Stimulated activated CD8-positive, alpha-beta memory T cell treated with anti-CD3 and anti-CD28 coated beads, Interleukin-4, amount 100 ng/mL, for 24 hours (primary cell): ENCODE measurements at places on chromosomes 1 and 21.

DNA sequence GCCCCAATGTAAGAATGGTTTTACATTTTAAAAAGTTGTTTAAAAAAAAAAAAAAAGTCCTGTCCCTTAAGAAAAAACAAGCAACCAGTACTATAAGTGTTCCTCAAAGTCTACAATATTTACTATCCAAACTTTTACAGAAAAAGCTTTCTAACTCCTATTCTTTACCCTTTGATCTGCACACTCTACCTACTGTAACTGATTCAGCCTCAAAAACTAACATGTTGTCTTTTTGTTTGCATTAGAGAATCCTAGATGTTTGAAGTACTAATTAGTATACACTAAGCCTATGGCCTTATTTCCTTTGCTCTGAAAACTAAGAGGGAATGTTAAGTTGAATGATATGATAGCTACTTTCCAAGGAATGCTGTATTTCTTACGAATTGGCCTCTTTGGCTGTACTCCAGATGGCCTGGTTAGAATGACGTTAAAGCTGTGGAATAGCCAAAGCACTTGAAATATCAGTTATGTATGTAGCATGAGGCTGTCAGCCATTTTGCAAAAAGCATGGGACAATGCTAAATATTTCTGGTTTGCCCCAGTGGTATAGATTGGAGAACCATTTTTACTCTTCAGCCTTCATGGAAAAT lies 234.8 kb downstream of the GPR52 start:
- DNase-seq: no peak

DNA sequence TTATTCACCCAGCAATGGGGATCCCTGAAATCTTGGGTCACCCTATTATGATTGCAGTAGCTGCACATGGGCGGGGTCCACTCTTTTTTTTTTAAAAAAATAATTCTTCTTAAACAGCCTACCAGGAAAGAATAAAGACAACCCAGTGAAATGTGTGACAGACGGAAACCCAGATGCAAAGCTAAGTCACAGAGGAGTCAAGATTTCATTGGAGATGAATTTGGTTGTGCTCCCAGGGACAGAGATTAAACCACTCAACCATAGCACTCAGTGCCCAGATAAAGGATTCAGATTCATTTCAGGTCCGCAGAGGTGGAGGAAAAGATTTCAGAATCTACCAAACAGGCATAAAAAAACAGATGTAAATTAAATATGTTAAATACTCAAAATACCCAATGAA lies 583.5 kb upstream of the ZP4 start:
- no peak for DNase-seq

GRCh38 chr1:230937371-230937770 lies 41.3 kb downstream of the TTC13 start:
- no peak for DNase-seq

DNA sequence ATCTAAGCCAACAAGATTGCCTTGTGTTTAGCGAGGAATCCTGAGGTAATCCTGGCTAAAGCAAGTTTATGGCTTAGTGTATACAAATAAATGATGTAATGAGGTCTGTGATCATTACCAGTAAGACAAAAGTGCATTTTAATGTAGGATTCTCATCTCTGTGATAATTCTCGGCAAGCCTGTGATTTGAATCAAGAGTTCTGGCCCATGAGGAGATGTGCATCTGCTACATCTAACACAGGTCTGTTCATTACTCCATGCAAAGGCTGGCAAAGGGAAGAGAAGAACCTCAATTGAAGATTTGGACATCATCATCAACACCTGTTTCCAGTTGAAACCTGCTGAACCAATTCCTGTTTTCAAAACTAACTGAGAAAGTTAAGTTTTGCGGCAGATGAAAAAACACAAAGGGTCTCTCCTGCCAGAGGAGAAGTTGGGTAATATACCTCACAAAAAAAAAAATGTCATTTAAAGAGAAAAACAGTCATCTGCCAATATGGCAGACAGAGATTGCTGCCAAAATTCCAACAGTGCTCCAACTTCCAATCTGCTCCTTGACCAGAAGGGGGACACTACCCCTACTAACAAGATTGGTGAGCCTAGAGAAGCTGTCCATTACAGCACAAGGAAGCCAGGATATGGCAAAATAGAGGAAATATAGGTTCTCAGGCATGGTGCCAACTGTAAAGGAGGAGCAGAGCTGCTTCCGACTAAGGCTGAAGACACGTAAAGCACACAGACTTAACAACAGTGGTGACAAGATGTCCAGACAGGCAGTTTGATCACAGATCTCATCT lies 453.7 kb downstream of the TTLL7 start:
- DNase-seq: no peak

DNA sequence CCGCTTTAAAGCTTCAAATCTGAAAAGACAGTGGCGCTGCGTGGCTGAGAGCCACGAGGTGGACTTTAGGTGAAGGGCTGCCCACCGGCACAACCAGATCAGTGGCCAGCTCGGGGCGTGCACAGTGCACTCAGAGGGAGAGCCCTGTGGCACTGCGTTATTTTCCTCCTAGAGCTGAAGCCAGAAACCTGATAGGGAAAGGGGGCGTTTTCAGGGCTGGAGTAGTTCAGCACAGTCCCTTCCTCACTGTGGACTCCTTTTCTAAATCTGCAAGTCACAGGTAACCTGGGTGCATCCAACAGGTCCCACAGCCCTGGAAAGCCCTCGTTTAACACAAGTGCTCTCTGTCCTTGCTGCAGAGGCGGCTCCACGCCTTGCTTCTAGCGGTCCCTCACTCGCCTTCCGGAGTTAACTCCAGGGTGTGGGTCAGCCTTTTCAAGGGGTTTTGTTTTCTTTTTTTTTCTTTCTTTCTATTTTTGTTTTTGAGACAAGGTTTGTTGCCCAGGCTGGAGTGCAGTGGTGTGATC lies 81.2 kb downstream of the GALNT2 start:
- DNase-seq: no peak

DNA sequence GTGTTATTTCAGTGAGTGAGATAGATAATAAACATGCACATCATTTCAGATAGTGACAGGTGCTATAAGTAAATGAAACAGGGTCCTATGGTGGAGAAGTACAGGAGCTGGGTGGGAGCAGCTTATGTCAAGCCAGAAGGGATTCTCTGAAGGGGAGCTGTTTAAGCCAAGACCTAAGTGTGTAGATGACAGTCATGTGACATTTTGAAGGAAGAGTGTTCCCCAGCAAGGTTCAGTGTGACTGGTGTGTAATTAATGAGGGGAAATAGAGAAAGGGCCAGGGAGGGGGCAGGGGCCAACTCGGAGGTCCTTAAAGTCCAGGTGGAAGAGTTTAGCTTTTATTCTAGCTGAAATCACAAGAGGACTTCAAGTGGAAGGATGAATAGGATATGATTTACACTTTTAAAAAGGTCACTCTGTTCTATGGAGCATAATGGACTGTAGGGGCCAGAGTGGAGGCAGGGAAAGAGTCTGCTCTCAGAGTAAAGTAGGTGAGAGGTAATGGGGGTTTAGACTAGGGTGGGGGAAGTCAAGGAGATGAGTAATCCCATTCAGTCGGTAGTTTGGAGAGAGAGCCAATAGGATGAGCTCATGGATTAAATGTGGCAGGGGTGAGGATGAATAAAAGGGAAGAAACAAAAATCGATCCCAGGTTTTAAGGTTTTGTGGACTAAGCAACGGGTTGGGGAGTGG lies 243.1 kb downstream of the CACNA1E start:
- DNase-seq: no peak

GRCh38 chr1:239987103-239987745 lies 104.5 kb upstream of the FMN2 start:
- DNase-seq: no peak

- no peak for DNase-seq
Observed at GRCh38 chr1:220841293-220841692, 38.0 kb upstream of the HLX start.

DNA sequence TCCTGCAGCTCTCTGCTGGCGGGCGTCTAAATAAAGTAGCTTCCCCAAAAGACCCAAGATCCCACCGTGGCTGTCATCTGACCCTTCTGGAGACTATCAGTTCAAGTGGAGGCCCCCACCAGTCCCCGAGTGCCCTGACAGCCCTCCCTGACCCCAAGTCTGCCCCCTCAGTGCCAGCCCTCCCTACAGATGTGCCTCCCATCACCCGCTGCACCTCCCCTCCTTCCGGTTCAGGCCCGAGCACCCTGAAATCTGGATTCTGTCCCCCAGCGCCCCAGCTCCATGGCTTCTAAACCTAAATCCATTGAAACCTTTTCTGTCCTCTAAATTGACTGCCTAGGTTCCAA lies 595 bp downstream of the IL10RB start:
- no peak for DNase-seq

DNA sequence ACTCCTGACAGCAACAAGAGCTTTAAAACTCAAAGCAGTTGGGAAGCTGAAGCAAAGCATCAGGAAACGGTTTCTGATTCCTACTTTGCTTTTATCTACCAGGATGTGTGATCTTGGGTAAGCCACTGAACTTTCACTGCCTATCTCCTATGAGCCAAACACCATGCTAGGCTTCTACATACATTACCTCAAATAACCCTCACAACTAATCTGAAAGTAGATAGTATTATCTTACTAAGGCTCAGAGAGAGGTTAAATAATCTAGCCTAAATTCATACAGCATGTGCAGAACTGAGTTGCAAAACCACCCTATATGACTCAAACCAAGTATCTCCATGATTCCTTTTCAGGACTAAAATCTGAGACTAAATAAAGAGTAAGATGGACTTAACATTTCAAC lies 83.8 kb downstream of the EVI5 start:
- no peak for DNase-seq

DNA sequence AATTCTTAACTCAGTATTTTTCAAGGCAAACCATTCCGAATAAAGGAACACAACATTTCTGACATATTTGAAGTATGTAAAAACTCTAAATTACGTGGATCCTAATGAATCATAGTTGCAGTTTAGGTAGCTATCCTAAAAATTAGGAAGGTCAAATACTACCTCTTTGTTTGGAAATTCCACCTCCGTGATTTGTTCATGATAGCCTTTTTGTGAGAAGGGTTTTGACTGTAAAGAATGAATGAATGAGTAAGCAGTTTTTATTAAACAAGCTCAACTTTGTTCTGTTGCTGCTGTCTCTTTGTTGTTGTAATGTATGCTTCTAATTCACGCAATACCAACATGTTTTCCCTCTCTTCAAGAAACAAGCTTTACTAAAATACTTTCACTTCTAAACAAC lies 840.4 kb downstream of the USP25 start:
- no peak for DNase-seq

GRCh38 chr1:220991959-220992704 lies 112.9 kb downstream of the HLX start:
- DNase-seq: no peak

DNA sequence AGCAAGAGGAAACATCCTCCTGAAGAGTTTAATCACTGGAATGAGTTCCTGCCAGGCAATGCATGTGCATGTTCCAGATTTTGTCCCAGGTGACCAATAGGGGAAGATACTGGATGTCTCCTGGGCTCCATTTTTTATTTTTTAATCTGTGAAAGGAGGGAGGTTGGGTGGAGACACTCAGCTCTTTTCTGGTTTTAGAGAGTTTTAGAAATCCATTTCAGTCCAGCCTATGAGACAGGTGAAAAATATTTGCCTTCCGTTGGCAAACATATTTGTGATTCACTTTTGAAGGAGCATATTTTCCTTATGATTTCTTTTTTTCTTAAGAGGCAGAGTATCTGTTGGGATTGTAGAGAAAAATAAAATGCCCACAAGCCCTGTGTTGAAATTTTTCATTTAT lies 70.7 kb downstream of the ABCA4 start:
- DNase-seq: no peak

DNA sequence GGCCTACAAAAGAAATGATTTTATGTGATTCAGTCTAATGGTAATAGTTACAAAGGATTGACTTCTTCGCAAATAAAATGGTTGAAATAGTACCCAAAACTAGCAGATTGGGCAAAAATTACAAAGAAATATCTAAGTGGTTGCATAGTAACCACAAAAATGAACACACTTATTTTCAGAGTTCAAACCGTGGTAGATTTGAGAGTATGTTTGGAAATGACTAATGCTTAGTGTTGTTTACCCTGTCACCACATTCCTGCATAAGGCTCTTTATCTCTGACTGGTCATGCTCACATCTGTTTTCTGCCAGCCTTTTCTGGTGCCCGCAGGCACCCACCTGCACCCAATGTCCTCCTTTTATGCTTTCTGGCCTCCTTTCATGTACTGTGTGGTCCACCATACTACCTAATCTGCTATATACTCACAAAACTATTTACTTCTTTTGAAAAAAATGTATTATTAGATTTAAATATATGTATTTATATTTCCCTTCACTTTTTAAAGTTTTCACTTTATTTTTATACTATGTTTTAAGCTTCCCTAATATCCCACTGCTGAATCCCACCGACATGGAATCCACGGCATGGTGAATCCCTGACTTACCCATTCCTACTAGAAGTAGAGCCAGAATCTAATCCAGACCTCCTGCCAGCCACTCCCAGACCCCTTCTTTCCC lies 30.3 kb downstream of the PTPRC start:
- no peak for DNase-seq

- no peak for DNase-seq
Observed at GRCh38 chr1:19450811-19451515, 34.4 kb downstream of the CAPZB start.

DNA sequence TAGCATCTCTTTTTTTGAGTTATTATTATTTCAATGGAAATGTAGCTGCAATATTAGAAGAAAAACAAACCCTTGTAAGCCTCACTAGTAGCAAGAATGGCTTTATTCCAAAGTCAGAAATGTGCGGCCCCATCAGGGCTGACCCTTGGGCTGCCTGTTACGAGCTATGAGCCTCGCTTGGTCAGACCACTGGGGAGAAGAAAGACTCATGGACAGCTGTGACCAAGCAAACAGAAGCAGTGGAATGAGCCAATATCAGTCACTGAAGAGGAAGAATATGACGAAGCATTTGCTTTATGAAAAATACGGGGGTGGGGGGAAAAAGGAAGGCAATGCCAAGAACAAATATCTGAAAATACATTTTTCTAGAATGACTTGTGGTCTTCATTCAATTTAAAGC lies 504.5 kb downstream of the LMO4 start:
- DNase-seq: no peak

- DNase-seq: no peak
Observed at GRCh38 chr1:167077128-167077867, 12.9 kb downstream of the GPA33 start.

DNA sequence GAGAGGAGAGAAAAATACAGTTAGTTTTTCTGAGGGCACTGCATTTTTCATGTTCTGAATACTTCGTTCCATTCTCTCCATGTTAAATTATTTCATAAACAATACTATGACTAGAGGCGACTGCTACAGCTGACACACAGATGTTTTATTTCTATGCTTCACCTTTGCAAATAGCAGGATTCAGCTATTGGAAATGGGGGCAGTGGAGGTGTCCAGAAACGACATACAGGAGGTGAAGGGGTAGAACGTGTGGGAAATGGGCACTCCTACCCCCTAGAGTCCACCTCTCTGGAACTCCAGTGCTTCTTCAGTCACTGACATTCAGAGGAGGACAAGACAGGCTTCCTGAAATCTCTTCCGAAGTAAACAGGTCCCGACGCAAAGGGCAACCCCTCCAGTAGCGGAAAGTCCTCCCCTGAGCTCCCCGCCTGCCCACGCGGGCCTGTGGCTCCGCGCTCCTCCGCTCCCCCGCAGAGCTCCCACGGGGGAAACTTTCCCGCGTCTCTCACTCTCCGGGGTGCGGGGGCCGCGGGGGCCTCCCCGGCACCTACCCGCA lies 480 bp downstream of the DPYD start:
- DNase-seq: no peak

GRCh38 chr1:226370144-226370923 lies 37.6 kb downstream of the PARP1 start:
- no peak for DNase-seq
